NCI-H1694 (cell line): ENCODE measurements at places on chromosomes 4 and X.

DNA sequence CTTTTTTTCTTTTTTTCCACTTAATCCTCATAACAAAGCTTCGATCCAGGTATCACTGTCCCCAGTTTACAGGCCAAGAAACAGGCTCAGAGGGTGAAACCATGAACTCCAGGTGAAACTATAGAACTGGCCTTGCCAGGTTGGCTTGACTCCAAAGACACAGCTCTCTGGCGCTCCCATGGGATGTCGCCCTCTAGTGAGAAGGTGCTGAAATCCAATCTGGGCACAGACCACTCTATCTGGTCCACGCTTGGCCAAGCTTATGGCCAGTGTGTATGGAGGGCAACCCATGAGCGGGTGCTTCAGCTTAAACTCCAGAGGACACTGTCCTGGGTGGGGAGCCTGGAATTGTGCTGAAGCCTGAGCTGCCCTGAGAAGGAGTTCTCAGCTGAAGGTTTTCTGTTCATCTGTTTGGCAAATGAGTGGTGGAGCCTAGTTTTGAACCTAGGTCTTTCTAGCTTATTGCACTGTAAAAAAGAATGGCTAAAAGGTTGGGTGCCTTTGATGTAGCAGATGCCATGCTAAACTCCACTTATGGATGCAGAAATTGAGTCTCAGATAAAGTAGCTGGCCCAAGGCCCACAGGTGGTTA, 70.5 kb downstream of the SEL1L3 start:
- no peak for DNase-seq

- no peak for DNase-seq
Measured at GRCh38 chrX:35040871-35041270, 98.3 kb downstream of the FAM47B start.

GRCh38 chrX:39819921-39820849, 277.6 kb downstream of the BCOR start:
- DNase-seq = no peak

- DNase-seq = no peak
Measured at GRCh38 chr4:146522869-146523205, 1.1 kb upstream of the SLC10A7 start.

DNA sequence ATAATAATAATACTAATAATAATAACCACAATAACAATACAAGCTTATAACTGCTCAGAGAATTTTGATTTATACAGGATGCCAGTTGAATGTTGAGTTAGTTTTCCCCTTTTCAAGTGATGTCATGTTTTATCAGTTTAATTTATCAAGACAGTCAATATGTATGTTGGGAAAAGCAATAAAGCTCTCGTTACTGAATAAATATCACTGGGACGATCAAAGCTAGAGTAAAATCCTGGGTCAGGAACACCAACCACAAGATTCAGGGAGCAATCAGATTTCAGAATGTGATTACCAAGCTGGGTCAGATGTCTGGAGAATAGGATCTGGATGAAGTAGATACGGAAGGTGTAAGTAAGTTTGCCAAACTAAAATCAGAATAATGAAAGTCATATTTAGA, 179.6 kb downstream of the GRID2 start:
- DNase-seq = no peak

- no peak for DNase-seq
Measured at GRCh38 chr4:78584863-78585547, 33.4 kb downstream of the ANXA3 start.

- DNase-seq = no peak
Measured at GRCh38 chr4:141196227-141196933, 24.3 kb upstream of the ZNF330 start.
